ENCODE measurements at places on chromosomes 1 and 21.

DNA sequence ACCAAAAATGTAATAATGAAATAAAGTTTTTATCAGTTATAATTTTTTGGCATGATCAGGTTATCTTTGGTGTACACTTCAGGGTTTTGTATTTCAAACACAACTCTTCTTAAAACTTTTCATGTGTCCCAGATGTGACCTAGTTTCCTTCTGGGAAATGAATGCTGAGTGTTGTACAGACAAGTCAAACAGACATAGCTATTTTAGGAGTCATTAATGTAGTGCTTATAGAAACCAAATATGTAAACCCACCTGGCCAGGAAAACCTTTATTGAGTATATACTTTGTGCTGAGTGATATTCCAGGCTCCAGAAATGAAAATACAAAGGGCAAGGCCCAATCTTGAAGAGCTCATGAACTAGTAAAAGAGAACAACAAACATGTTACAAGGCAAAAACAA, 25.9 kb upstream of the HOOK1 start:
- peak; percentile 14 for DNase-seq

- DNase-seq: no peak
These were observed 17.3 kb downstream of the CHD5 start for GRCh38 chr1:6162773-6163172.

- no peak for DNase-seq
These were observed 20.2 kb upstream of the GPR137B start for GRCh38 chr1:236122176-236122575.

DNA sequence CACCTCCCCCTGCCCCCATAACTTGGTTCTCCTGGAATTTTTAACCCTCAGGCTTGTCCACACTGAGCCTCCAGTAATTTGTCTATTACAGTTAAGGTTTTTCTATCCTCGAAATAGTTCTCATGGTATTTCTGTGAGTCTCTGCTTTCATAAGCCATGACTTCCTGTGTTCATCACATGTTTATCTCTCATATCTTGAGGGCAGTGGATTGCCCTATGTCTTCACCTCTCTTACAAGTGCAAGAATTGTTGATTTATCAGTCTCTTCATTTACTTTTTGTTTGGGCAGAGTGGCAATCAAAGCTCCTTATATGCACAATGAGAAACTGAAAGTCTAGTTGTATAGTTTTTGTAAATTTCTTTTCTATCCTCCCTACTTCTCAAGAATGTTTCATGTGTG, 328.4 kb downstream of the PLA2G4A start:
- DNase-seq: peak; percentile 17

DNA sequence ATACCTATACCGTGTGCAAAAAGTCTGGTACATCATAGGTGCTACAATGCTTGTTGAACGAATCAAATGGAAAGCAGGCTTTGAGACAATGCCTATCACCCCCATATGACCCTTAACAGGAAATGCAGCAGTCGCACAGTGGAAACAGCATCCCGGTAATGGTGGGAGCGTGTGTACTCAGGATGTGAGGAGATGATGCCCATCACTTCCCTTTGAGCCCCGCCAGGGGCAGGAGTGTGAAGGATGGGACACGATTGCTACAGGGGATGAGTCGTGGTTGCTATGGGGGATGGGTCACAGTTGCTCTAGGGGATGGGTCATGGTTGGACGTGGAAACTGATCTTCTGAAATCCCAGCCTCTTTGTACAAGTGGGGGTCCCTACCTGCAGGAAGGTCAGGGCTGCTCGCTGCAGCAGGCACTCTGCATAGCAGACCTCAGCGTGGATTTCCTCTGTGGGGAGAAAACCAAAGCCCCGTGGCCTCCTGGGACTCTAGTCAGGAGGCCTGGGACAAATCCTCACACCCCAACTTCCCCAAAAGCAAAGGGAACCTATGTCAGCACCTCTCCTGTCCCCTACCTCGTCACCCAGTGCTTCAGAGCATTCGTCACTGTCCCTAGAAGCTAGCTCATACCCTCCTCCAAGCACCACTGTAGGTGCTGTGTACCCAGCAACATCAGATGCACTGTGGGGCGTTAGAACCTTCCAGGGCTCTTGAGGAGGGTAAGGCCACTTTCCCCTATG, 19.3 kb downstream of the TTC39A start:
- DNase-seq: no peak

DNA sequence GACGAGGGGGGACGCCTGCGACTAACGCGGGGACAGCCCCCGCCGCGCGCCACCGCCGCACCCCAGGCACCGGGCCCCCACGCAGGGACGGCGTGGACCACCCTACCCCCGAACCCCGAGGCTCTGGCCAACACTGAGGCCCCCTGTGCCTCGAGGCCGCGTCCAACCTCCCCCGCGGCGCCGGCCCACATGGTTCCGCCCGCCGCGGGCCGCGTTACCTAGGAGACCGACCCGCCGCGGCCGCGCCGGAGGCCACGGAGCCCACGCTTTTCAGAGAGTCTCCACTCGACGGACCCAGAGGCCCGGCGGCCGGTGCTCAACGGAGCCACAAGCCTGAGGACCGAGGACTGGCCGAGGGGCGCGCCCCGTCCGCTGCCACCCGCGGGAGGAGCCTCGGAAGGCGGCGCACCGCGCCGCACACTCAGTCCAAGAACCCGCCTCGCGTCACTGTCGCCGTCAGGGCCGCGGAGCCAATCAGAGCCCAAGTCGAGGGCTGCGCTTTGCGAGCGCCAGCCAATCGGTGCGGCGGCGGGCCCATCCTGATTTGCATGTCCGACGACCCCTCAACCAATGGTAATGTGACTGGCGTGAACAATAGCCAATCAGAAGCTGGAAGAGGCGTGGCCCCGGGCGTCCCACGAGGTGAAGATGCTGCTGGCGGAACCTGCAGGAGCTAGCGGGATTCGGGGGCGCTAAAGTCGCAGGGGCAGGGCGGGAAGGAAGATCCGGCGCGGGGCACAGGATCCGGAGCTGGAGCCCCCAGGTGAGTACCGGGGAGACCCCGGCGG, at the start of gene NPHP4:
Gene NPHP4, minus strand, starts transcription at position 400 of the 788 bp plus-strand sequence. CDS start 6,136 bp downstream, outside the sequence.
- peak; percentile 100 for DNase-seq

- no peak for DNase-seq
These were observed 16.6 kb downstream of the NOC2L start for GRCh38 chr1:942411-942821.

DNA sequence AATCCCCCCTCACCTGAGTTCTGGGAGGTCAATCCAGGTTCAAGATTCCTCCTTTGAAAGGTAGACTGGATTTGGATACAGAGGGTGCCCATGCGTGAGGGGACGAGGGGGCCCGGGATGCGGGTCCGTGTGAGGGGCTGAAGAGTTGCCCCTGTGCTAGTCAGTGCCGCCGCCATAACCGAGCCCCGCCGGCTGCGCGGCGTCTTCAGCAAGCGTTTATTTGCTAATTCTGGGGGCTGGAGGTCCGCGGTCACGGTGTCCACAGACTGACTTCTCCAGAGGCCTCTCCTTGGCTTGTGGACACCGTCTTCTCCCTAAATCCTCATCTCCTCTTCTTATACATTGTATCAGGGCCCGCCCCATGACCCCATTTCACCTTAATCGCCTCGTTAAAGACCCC, 20.9 kb upstream of the SAMD11 start:
- DNase-seq: no peak

DNA sequence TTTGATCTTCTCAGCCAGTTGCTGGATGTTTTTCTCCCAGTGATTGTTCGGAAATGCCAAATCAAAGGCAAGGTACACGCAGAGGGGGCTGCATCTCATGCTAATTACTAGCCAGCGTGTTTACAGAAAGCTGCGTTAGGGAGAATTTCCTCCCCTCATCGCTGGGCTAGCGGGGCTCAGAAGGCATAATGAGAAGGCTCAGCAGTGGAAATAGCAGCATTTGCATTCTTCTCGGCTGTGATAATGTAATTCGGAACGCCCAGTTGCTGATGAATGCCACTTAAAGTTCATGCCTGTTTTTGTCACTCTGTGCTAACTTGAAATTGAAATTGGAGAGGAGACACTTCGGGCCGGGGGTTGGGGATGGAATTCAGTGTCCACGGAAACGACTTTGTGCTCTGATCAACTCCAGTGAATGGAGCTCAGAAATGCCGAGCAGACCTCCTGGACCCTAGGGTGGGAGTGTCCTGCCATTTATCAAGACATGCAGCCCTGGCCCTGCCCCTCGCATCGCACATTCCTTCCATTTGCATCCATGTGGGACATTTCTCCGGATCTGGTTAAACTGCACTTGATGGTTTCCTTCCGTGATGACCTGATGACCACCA, 313.4 kb upstream of the C1orf174 start:
- no peak for DNase-seq

- peak; percentile 72 for DNase-seq
These were observed at the start of gene POMGNT1 for GRCh38 chr1:46197964-46198811. TSS of gene POMGNT1 (minus strand) at chr1:46198434. CDS start at chr1:46197821, 613 bp downstream.

DNA sequence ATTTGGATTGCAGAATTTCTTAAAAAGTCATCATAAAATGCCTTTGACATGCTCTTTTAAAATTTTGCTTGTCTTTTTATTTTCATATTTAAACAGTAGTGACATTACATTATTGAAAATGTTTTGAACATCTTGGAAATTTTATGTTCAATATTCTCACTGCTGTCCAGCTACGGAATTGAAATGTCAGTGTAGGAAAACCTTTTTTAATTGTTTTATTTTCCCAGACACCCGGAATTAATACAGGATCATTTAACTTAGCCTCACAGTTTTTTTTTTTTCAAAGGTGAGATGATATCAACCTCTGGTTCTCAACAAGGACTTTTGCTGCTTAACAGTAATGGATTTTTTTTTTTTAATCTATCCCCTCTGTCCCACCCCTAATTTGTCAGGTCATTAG, 4.1 kb downstream of the RBM15 start:
- no peak for DNase-seq

GRCh38 chr21:45390831-45391742, 13.9 kb upstream of the COL18A1 start:
- DNase-seq: no peak

GRCh38 chr1:229221106-229222019, 49.5 kb upstream of the RAB4A start:
- DNase-seq: peak; percentile 80

DNA sequence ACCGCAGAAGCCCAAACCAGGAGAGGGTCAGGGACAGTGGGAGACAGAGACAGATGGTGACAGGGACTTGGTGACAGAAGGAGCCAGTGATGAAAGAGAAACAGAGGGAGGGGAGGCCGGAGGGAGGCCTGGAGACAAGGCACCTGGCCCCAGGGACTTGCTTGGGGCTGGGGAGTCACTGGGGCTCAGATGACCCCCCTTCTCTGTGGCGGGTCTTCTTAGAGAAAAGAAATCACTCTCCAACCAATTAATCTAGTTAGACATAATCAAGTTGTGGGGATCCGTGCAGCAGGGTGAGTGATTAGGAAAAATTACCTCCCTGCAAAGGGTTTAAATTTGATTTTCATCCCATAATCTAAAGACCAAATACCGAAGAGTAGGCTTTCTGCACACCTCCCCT, 519.8 kb downstream of the PTPRU start:
- DNase-seq: no peak

- DNase-seq: no peak
These were observed 81.8 kb downstream of the PEX14 start for GRCh38 chr1:10556430-10557005.

DNA sequence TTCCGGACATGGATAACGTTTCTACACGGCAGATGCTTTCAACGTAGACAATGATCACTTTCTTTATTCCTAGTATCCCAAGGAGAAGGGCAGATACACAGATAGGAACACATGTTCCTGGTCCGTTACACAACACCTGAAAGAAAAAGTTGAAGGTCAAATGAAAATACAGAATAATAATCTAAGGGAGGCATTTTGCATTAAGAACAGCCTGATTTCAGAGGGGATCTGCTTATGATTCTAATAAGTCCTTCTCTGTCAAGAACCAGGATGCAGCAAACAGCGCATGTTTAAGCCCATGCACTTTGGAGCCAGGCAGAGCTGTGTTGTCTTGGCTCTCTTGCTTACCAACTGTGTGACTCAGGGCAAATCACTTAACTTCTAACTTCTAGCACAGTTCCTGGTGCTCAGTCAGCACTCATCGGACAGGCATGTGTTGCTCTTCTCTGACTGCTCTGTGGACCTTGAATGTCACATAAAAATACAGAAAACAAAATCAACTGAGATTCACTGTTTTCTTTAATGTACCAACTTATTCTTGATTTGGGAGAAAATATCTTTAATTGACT, 56.3 kb upstream of the CNN3 start:
- peak; percentile 70 for DNase-seq

- DNase-seq: no peak
These were observed 38.2 kb upstream of the KCND3 start for GRCh38 chr1:112027696-112028095.

DNA sequence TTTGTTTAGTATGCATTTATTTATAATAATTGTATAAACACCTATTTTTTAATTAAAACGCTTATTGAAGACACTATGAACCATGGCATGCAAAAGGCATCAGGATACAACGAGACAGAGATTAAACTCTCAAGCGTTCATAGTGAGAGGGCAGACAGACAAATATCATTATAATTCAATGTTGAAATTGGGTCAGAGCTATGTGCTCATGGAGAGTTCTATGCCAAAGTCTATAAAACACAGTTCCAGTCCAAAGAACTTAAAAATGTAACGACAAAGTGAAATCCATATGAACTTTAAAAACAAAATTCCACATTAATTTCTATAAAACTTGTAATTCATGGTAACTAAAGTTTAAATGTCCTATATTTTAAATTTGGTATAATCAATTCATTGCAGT, 724.0 kb downstream of the LTN1 start:
- DNase-seq: no peak

- DNase-seq: peak; percentile 16
These were observed 330.9 kb downstream of the S1PR1 start for GRCh38 chr1:101567582-101568189.

DNA sequence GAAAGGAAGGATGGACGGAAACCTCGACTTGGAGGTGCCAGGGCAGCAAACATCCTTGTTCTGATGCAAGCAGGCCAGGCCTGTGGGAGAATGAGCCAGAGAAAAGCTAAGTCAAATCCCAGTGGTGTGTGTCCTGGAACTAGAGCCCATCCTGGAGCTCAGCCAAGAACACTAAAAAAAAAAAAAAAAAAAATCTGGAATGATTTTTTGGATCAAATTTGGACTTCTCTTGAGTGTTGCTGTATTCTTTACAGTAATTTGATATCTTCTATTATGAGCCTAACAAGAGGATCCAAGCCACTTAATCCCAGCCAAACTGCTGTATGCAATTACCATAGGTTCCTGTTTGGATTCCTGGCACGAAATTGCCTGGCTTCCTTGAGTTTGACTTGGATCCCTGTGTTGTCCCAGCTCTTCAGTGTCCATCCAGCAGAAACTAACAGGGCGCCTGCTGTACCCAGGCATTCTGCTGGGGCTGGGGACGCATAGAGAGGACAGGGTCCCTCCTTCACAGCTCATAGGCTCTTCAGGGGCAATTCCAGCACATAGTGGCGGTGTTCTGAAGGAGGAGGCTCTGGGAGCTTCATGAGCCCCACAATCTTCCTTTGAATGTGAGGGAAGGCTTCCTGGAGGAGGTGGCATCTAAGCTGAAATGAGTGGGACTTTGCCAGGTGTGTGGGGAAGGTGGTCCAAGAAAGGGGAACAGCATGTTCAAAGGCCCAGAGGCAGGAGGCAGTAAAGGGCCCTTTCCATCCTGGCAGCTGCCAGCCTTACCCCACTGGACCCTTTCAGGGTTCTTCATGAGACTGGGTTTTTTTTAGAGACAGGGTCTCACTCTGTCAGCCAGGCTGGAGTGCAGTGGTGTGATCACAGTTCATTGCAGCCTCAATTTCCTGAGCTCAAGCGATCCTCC, 24.7 kb downstream of the EPHX1 start:
- DNase-seq: peak; percentile 46

GRCh38 chr21:43667191-43667904, 8.0 kb downstream of the RRP1B start:
- peak; percentile 62 for DNase-seq

GRCh38 chr1:166165661-166166328, 1.0 kb downstream of the FAM78B start:
- DNase-seq: no peak

GRCh38 chr1:203059485-203059884, 26.3 kb downstream of the MYOG start:
- DNase-seq: no peak

All from fibroblast of villous mesenchyme (primary cell).